Neural crest cell (in vitro differentiated cells): ENCODE measurements at places on chromosomes 13 and 19.
A peak's percentile ranks its signal among the peaks of the same experiment; 100 is the strongest.

DNA sequence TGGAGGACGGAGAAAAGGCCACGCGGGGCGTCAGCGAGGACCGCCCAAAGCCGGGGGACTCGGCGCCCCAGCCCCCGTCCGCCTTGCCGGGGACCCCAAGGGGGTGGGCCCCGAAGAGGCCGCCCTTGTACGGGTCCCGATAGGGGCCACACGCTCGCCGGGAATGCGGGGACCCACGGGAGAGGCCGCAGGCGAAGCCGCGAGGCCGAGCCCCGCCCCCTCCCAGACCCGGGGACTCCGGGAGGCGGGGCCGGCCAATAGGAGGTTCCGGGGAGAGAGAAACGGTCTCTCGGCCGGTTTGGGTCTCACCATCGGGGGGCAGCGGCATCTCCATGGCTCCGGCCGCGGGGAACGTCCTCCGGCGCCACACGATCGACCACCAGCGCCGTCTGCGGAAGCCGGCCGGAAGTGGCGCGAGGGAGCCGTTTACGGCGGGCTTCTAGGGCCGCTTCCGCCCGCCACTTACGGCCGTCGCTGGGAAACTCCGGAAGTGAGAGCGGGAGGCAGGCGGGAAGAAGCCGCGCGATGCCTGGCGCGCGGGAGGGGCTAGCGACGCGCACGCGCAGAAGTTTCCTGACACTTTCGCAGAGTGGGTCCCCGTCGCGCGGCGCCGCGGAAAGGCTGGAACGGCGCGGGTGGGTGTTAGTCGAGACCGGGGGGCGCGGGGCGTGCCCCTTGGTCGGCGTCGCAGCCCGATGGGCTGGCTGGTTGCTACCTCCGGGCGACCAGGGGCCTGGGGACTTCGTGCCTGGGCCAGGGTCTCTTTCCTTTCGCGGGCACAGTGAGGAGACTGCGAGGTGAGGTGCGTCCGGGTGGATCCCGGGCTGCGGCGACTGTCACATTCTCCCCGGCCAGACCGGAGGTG is at the start of gene CHERP:
CHERP (minus strand) TSS at position 393 of the 865 bp plus-strand sequence; CDS start at position 334, 59 bp downstream.
- peak; percentile 90 for DNase-seq

DNA sequence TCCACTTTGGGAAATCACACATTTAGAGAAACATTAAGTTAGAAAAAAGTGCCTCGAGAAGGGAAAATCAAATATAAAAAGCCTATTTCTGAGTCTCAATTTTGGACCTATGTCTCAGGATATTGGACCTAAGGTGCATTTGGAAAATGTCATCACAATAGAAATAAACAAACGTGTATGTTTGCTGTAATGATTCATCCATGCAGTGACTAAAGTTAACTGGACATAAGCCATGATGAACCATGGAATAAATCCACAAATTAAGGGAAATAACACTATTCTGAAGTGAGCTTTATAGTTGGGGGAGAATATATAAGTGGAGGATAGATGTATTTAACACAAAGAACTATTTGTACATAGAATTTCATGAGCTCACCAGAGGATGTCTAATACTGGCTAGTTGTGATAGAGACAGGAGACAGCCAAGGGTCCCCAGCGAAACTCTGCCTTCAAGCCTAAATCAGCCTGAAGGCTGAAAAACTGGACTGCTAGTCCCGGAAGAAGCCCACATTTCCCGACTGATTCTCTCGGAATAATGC is 963.3 kb upstream of the SPRY2 start:
- DNase-seq, result no peak

GRCh38 chr13:80704369-80704768 is 363.4 kb upstream of the SPRY2 start:
- DNase-seq, result no peak

- DNase-seq, result no peak
These were observed 119.1 kb upstream of the SOX1 start for GRCh38 chr13:111947876-111948275.

GRCh38 chr13:26836626-26837025 is 76.0 kb upstream of the GPR12 start:
- no peak for DNase-seq

GRCh38 chr19:46904114-46905060 is 43.6 kb downstream of the ARHGAP35 start:
- DNase-seq, result no peak

- DNase-seq, result no peak
These were observed 669 bp downstream of the GADD45B start for GRCh38 chr19:2476451-2477140.

DNA sequence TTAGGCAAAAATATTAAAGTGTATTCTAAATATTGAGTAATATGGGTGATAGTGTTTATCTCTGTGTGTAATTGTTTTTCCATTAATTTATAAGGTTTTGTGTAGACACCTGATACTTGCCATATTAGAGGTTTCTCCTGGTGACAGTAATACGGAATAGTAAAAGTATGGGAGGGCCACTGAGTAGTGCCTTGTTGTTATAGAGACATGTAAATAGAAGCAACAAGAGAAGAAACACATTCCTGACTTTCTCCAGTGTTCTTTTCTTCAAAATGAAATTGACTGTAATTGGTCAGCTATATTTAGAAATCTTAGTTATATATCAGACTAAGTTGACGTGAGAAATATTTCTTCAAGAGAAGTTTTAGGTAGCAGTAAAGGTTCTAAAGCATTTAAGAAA is 18.5 kb downstream of the RNASEH2B start:
- no peak for DNase-seq

DNA sequence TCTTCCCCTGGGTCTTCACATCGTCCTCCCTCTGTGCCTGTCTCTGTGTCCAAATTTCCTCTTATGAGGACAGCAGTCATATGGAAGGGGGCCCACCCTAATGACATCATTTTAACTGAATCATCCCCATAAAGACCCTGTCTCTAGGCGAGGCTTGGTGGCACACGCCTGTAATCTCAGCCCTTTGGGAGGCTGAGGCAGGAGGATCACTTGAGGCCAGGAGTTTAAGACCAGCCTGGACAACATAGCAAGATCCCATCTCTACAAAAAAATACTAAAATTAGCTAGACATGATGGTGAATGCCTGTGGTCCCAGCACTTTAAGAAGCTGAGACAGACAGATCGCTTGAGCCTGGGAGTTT is 4.8 kb downstream of the MYO9B start:
- no peak for DNase-seq

DNA sequence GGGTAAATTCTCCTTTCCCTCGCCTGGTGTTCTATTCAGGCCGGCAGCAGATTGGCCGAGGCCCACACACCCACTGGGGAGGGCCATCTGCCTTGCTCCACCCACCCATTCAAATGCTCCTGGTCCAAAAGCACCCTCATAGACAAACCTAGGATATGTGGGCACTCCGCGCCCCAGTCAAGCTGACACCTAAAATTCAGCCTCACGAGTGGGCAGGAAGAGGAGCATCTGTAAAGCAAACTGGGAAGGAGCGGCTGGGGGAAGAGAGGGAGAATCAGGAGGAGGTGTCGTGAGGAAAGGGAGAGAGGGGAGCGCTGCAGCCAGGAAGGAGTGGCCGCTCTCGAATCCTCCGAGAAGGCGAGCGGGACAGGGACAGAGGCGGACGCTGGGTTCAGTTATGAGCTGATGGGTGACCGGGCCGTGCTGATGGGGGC is 136.9 kb downstream of the USP12 start:
- DNase-seq, result no peak

GRCh38 chr13:29581666-29582065 is 13.8 kb downstream of the SLC7A1 start:
- DNase-seq, result no peak

- DNase-seq, result no peak
These were observed 59.4 kb downstream of the POSTN start for GRCh38 chr13:37539170-37539569.

GRCh38 chr13:31885994-31886393 is 145.6 kb upstream of the FRY start:
- DNase-seq, result no peak
